ENCODE measurements at places on chromosomes 4 and X.

GRCh38 chr4:28883211-28883610 lies 1837.0 kb upstream of the PCDH7 start:
- no peak for DNase-seq

DNA sequence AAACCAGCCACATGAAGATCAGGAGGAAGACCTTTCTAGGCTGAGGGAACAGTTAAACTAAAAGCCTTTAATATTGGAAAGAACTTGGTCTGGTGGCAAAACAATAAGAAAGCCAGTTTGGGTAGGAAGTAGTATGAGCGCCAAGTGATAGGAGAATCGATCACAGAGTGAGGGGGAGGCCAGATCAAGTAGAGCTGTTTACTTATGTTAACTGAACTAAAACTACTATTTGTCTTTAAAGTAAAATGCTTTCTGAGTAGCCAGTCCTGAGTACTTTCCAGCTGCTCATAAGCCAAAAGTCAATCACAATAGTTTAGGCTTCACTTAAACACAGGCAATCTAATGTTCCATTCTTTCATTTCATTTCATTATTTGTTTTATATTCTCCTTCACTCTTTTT lies 62.8 kb upstream of the RPA4 start:
- no peak for DNase-seq

DNA sequence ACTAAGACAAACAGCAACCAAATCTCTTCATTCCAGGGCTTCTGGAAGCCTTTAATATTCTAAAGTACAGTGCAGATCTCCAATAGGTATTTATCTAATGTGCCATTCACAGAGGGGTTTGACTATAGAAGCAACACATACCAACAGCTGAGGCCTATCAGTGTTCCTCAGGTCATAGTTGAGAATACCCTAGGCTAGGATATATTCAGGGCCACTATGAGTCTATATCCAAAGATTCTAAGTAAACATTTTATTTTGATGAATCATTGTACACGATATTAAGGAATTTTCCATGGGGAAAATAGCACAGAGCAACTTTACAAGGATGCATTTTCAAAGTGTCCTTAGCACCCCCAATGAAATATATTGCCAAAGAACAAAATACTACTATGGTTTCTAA lies 9.7 kb downstream of the SMIM10 start:
- DNase-seq, result no peak

DNA sequence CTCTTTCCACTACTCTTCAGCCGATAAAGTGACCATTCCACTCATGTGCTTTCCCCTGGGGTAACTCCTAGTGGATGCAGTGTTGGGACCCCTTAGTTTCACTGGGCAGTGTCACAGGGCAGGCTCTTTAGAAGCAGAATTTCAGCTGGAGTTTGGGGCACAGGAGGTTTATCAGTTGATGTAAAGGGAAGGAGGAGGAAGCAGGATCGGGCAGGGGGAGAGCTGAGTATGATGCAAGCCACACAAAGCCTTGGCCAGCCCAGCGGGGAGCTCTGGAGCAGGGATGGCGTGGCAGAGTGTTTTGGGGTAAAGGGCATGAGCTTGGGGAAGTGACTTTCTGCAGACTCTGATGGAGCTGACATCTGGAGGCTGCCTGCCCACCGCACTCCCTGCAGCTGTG lies 19.3 kb downstream of the WDR13 start:
- DNase-seq, result no peak

- DNase-seq, result no peak
Measured at GRCh38 chr4:23374259-23374658, 515.6 kb downstream of the PPARGC1A start.

GRCh38 chr4:91198951-91199350 lies 1071.8 kb downstream of the CCSER1 start:
- no peak for DNase-seq

- no peak for DNase-seq
Measured at GRCh38 chrX:13279279-13280018, 40.4 kb downstream of the ATXN3L start.

DNA sequence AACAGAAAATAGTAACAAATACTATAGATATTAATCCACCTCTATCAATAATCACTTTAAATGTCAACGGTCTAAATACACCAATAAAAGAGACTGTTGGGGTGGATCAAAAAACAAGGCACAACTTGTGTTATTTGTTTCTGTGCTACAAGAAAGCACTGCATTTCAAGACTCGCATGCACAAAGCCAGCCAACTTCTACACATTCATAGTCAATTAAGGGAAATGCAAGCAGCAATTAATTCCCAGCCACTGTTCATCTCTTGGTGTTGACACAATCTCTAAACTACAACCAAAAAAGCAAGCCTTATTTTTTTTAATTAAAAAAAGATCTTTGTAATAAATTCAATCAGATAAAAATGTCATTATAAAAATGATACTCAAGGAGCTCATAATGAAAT lies 67.6 kb downstream of the JAKMIP1 start:
- no peak for DNase-seq

GRCh38 chrX:112761242-112762207 lies 79.1 kb downstream of the AMOT start:
- no peak for DNase-seq

- no peak for DNase-seq
Measured at GRCh38 chrX:47563801-47564315, 2.9 kb downstream of the ARAF start.

GRCh38 chr4:184019667-184020623 lies 114.8 kb downstream of the STOX2 start:
- no peak for DNase-seq

DNA sequence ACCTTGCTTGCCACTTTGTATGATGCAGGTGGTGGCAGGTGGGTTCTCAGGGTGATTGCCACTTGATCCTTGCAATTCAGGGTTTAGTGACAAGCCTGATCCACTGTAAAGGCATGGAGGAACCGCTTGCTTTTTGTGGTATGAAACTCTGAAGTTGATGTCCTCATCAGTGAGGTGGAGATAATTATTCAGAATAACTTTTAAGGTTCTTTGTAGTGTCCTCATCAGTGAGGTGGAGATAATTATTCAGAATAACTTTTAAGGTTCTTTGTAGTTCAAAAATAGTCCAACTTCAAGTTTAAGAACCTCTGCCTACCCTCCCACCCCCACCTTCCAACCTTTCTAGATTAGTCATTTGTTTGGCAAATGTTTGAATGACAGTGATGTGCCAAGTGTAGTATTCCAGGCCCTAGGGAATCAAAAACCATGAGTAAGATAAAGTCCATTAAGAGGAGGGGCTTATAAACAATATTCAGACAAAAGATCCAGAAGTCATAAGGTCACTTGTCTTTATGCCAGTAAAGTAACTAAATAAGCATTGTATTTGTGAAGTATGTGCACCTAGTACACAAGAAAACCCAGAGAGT lies 51.2 kb downstream of the DCUN1D4 start:
- peak; percentile 2 for DNase-seq

DNA sequence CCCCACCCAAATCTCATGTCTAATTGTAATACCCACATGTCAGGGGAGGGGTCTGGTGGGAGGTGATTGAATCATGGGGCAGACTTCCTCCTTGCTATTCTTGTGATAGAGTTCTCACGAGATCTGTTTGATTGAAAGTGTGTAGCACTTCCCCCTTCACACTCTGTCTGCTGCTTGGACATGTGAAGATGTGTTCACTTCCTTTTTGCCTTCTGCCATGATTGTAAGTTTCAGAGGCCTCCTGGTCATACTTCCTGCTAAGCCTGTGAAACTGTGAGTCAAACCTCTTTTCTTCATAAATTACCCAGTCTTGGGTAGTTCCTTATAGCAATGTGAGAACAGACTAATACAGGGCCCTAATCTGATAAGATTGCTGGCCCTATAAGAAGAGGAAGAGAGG lies 1514.8 kb downstream of the RPA4 start:
- DNase-seq, result no peak

GRCh38 chrX:137431693-137432488 lies 134.0 kb upstream of the ZIC3 start:
- DNase-seq, result no peak

- no peak for DNase-seq
Measured at GRCh38 chr4:113979905-113980615, 613 bp upstream of the ARSJ start.

DNA sequence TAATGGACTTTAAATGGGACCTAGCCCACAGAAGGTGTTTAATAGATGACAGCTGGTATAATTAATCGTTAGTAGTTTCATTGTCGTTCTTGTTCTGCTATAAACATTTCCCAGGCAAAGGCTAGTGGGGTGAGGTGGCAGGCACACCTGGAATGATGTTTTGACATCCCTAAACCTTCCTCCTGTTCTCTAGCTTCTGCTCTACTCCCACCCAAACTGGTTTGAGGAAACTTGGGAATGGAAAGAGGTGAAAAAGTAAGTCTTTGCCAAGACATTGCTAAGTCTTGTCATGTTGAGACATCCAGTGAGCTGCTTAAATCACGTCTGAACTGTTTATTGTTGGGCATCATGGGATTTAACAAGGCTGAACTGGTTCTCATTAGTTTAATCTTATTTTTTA lies 37.5 kb downstream of the CHRNA9 start:
- DNase-seq, result no peak

- no peak for DNase-seq
Measured at GRCh38 chr4:152289541-152289940, 246.4 kb downstream of the FBXW7 start.

DNA sequence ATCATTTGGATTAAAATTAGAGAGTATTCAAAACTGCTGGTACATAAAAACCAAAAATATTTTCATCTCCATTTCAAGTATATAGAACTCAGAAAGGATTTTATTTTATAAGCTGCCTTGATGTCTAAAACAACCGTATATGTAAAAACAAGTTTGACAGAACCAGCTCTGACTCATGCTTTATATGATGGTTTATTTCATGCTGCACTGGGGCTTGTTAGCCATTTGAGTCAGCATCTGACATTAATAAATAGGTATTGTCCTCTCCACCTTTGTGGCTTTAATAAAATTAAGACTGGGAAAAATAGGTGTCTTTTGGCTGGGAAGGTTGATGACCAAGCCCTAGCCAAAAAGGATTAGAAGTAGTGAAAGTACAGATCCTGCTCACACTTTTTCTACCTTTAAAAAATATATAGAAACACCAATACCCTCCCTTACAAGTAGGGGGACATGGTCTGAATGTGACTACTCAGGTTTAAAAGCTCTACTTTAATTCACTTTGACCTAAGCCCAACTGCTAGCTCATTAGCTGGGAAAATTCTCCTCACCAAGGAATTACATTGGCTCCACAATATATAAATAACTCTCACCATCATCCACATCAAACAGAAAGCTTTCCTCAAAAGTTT lies 228.1 kb downstream of the ADAMTS3 start:
- DNase-seq, result no peak

- peak; percentile 42 for DNase-seq
Measured at GRCh38 chr4:145736241-145736831, 56.4 kb downstream of the C4orf51 start.

- DNase-seq, result no peak
Measured at GRCh38 chr4:54392479-54392878, 163.4 kb downstream of the PDGFRA start.

DNA sequence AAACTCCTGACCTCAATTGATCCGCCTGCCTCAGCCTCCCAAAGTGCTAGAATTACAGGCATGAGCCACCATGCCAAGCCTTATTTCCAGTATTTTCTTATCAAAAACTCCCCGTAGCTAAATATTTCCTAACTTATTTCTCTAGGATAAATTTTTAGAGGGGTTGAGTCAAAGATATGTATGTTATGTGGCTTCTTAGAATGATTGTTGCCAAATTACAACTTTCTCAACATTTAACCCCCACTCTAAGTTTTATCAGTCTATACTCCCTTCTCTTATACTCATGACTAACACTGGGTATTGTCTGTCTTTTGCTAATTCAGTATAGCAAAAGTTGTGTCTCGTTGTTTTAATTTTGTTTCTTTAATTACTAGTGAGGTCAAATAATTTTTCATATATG lies 187.7 kb upstream of the LNX1 start:
- no peak for DNase-seq

DNA sequence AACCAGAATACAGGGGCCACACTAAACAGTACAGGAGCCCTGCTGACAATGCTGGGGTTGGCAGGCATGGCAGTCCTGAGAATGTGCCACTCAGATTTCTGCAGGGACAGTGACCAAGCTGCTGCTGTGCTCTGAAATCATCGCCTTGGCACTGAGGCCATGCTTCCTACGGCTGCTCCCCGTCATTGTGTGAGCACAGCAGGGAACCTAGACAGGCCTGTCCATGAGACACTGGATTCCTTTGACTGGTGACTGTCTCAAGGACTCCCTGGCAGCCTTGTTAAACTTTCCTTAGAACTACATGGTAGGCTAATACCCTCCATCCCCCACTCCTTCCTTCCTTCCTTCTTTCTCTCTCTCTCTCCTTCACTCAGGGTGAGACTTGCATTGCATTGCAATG lies 111.4 kb downstream of the LUZP4 start:
- DNase-seq, result no peak

DNA sequence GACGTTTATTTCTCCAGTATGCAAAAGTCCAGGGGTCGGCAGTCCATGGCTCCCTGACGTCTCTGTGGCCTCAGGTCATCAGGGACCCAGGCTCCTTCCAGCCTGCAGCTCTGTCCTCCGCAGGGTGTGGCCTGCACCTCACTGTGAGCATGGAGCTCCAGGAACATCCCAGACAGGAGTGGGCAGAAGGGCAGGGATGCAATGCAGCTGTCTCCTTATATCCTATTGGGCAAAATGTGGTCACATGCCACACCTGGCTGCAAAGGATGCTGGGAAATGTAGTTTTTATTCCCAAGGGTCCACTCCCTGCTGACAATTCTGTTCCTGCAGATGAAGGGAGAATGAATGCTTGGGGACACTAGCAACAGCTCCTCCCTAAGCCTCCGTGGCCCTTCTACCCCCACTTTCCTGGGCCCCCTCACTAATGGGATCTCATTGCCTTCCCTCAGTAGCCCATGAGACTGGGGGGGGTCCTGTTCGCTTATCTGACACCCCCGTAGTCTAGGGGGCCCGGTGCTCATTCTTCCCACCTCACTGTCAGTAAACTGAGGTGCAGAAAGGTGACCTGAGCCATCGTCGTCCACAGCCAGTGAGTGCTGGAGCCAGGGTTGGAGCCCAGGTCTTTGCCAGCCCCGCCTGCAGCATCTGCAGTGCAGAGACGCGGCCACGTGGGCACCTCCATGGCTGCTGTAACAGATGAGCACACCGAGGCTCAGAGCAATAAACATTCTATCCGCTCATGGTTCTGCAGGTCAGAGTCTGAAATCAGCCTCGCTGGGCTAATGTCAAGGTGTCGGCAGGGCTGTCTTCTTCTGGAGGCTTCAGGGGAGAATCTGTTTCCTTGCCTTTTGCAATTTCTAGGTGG lies 5.9 kb upstream of the GRPEL1 start:
- peak; percentile 10 for DNase-seq

GRCh38 chr4:2689114-2689513 lies 67.0 kb downstream of the TNIP2 start:
- no peak for DNase-seq

DNA sequence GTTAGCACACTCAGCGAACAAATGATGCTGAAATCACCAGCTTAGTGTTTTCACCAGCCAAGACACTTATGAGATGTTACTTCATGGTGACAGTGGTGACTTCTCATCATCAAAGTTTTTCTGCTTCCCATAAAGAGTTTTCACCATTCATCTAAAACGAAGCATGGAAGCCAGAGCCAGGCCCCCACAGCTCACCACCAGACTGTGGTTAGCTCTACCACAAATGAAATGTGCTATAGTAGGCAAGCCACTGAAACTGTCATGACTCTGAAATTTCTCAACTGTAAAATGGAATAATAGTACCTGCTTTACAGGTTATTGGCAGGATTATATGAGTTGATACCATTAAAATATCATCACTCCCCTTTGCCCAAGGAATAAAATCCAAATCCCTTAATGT lies 56.4 kb upstream of the HHIP start:
- DNase-seq, result no peak
